ENCODE measurements at places on chromosomes 12 and 14. TPM values are rescaled to one million over a fixed set of nuclear protein-coding genes. Genes with fewer than 3 reads are reported as not detected.
A peak's percentile ranks its signal among the peaks of the same experiment; 100 is the strongest.

DNA sequence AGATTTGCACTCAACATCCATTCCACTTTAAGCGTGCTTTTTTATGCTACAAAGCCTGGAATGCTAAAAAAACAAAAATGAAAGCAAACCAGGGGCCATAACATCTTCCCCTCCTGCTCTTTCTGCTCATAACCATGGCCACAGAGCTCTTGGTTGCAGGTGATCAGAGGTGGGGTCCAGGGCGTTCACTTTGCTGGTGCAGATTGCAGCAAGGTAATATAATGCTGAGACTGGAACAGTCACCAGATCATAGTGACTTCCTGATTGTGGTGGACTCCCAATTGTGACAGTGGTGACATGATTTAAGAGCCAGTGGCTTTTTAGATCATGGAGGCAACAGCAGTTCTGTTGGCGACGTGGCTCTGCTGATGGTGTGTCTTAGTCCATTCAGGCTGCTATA lies 115.0 kb upstream of the CPM start:
- no peak for DNase-seq

GRCh38 chr14:52314595-52315354 lies 663 bp downstream of the PTGER2 start:
- DNase-seq, result peak; percentile 30

DNA sequence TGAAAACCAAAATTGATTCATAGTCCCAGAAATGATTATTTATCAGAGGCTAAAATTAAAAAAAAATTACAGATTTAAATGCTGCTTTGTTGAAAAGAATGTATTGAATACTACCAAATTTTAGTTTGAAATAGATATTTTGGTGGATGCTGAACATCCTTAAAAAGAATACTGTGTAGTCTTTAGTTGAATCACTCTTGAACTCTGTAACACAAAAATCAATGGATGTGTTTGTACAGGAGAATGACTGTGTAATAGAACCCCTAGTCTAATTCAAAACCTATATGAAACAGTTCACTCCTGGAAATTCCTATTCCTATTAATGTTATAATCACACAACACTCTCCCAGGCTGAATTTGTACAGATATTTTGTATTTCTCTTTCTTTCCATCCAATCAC lies 1.5 kb upstream of the TSPAN8 start:
- no peak for DNase-seq

DNA sequence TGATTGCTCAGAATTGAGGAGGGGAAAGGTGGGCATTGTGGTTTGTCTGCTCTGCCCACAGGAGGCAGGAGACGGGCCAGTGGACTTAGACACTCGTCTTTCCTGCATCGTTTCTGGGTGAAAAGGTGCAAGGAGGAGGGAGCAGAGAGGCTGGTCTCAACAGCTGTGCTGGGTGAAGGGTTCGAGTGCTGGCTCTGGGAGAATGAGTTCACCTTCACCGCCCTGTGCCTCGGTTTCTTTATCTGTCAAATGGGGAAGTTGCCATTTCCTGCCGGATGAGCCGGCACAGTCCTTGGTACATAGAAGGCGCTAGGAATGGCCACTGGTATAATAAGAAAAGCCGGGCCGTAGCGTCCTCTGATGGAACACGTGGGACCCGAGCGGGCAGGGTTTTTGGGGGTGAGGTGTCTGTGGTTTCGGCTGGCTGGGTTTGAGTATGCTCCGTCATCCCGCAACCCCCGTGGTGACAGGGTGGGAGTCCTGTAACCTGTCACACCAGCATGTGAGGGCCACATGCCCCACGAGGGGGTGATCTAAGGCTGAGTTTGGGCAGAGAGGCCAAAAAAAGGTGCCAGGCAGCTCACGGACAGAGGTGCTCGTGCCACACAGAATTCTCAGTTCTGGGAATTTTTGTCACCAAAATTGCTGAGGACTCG lies 7.3 kb downstream of the BCL7A start:
- DNase-seq, result no peak

- DNase-seq, result no peak
These were observed 13.3 kb downstream of the AMN start for GRCh38 chr14:102935756-102936155.

DNA sequence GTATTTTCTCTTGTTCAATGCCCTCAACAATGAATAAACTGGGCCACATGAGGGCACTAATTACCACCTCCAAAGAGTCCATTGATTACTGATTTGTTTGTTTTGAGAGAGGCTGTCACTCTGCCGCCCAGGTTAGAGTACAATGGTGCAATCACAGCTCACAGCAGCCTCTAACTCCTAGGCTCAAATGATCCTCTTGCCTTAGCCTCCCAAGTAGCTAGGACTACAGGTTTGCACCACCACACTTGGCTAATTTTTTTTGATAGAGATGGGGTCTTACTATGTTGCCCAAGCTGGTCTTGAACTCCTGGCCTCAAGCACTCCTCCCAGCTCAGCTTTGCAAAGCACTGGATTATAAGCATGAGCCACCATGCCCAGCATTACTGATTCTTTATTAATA lies 28.3 kb upstream of the SYCP3 start:
- DNase-seq, result no peak

- DNase-seq, result no peak
These were observed 941 bp upstream of the PPP1CC start for GRCh38 chr12:110743571-110744093.

FLVCR2 gene
- 0.71 TPM for total RNA-seq
